NCI-H1417 treated with DMSO at 0.1 percent for 48 hours (cell line): ENCODE measurements at places on chromosomes 3 and 15.

DNA sequence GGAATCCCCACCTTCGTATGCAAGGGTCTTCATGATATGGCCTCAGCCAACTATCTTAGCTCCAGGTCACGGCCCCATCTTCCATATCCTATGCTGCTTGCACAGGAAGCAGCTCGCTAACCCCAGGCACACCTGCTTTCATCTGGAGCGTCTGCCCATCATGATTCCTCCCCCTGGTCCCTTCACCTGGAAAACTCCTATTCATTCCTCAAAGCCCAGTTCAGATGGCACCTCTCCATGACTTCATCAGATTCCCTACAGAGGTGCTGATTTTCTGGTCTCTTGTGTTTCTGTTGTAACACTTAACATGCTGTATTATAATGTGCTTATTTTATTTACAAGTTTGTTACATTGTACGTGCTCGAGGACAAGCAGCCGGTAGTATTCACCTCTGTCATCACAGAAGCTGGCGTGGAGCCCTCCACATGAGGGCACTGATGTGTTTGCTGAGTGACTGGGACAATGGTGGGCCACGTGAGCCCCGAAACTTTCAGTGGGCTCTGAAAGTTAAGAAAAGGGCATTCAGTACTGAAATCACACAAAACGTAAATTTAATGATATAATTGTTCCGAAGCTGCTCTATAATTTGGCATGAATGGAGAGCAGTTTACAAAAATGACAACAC lies 16.2 kb downstream of the MUC20 start:
- no peak for DNase-seq

DNA sequence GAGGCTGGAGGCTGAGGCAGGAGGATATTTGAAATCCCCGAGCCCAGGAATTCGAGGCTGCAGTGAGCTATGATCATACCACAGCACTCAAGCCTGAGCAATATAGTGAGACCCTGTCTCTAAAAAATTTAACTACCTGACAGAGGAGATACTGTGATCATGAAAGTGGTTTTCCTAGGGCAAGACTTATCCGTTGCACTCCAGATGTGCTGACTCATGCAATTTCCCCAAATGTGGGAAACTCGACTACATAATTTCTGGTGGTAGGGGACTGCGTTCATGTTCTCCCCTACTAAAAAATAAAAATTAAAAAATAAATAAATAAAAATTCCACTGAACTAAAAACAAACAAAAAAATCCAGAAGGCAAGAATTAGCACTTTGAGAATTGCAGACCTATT lies 271.7 kb downstream of the SHQ1 start:
- DNase-seq, result no peak

DNA sequence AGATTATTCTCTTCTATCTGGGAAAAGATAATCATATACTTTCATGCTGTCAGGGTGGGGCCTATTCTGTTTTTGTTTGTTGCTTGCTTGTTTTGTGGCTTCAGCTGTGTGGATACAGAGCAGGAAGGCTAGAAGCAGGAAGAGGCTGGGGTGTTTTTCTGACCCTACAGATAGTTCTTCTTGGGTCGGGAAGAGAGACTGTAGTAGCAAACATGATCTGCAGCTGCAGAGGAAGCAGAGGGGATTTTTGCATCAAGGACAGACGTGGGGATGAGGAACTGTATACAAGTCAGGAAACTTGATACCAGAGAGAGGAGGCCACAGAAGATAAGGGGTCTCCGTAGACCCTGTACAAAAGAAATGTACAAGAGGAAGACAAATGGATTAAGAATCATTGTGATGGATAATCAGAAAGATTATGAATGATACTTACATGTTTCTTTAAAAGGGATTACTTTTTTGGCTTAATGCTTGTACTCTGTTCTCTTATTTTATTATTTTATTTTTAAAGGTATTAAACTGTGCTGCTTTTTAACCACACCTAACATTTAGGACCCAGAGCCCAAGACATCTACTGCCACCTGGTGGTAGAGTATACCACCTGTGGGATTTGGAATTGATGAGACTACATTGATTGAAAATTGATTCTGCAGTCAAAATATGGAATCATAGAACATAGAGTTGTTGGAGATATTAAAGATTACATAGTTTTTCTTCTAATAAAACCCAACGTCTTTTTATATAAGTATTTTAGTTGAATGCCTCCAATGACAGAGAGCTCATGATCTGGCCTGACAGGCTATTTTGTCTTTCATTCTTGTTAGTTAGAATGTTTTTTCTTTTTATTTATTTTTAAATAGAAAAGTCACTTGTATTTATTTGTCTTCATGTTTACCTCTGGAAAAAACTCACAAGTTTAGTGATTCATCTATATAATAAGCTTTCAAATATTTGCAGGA lies 87.3 kb upstream of the ROPN1 start:
- peak; percentile 8 for DNase-seq

- DNase-seq, result no peak
Observed at GRCh38 chr3:117400303-117400702, 690.7 kb downstream of the TUSC7 start.

GRCh38 chr3:108389372-108389771 lies 93.0 kb downstream of the HHLA2 start:
- DNase-seq, result no peak

DNA sequence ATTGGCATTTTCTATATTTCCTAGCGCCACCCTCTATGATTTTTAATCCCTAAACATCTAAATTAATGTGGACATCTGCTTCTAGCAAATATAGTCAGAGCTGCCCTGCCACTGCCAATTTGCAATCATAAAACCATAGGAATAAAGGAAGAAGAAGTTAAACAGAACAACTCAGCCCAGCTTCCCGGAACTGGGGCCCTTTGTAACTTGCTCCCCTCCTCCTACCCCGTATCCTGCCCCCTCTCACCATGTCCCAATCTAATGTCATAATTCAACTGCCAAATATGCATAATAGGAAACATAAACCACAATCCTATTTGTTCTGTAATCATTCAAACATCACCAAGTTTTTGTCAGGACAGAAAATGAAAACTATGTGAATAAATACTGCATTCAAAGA lies 74.4 kb upstream of the ACP3 start:
- DNase-seq, result no peak

DNA sequence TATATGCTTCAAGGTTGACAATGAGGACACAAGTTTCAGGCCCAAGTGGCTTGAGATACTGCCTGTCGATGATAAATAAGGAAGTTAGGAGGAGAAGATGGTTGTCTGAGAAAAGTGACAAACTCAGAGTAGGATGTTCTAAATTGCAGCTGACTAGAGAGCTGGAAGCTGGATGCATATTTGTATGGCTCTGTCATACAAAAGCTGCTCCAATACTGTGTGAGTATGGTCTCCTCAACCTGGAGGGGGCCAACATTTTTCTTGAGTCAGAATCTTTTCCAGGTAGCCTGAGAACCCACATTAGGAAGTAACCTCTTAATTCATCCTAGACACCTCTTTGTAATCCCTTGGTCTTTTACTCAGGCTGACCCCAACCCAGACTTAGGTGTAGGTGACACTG lies 28.4 kb upstream of the TPRG1 start:
- no peak for DNase-seq

GRCh38 chr3:46065750-46066256 lies 38.5 kb upstream of the XCR1 start:
- DNase-seq, result no peak

DNA sequence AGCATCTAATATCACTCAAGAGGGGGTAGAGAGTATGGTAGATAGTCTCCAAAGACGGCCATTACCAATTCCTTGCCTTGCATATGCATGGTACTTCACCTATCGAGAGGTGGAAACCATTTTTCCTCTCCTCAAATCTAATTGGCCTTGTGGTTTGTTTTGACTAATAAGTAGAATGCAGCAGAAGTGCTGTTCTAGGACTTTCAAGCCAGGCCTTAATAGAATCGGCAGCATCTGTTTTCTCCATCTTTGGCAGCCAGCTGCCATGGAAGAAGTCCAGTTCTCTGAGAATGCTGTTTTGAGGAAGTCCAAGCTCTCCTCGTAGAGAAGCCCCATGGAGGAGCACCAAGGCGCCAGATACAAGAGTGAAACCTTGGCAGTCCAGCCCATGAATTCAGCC lies 59.1 kb upstream of the RASGRP1 start:
- no peak for DNase-seq

GRCh38 chr15:39154227-39154638 lies 426.6 kb upstream of the THBS1 start:
- DNase-seq, result no peak

DNA sequence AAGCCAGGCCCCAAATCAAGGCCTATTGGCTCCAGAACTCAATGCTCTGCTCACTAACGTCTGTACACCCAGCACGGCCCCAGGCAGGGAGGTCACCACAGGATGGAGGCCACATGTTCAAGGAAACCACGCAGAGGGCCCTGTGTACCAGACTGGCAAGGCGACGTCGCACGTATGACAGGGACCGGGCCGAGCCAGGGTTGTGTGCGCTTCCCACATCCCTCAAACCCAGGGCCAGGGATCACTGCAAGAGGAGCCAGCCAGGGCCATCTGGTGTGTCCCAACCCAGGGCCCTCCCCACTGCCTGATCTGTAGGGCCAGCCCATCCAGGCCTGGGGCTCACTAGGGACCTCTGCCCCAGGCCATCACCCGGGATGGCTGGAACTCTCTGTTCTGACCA lies 62.0 kb downstream of the ZNF445 start:
- no peak for DNase-seq

DNA sequence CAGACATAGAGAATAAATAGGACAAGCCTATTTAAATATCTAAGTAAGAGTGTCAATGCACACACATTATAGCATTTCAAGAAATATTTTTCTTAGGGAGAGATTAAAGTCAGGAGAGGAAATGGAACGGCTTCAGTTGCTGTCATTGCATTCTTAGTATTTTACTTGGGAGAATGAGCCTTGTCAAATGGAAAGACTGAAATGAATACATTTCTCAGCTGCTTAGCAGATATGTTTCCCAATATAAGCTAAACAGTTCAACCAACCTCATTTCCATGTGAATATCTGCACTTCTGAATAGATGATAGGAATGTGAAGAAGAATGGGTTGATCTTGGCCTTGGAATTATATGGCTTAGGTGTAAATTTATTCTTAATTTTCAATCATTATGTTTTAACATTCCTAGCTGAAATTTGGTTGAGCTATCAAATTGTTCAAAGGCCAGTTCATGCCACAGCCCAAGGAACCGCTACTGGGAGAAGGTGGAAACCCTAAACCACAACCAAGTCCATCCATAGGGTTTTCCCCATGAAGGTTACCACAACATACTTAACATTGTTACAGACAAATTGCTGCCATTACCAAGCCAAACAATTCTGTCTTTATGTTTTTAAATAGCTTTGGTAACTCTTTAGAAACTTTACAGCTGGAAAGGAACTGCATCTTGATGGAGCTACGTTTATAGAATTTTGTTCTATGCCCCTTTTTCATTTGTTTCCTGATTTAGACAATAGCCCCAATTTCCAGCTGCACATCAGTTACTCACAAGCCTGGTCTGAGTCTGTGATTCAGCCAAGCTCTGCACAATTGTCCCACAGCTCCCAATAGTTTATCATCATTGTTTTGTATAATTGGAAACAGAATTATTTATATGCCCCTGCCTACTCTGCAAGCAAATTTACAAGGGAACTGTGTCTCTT lies 459.6 kb downstream of the MECOM start:
- DNase-seq, result no peak

- DNase-seq, result no peak
Observed at GRCh38 chr3:53719796-53720195, 126.4 kb downstream of the CHDH start.

- DNase-seq, result no peak
Observed at GRCh38 chr3:6549296-6549695, 311.6 kb upstream of the GRM7 start.

- no peak for DNase-seq
Observed at GRCh38 chr3:142276781-142277180, 51.4 kb upstream of the GK5 start.

DNA sequence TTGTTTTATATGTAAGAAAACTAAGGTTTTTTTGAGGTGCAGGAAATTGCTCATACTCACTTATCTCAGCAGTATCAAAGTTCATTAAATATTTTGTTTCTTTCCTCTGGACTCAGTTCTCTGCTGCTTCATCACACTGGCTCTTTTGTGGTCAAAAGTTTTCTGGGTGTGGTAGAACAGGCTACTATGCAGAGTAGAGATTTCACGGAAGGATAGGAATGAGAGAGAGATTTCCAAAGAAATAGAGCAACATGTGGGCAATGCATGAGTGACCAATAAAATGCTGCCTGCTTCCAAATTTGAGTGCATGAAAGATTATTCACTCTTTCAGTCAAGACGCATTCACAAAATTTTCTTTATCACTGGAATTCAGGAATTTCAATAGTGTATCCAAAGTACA lies 577.3 kb upstream of the SEMA6D start:
- no peak for DNase-seq

DNA sequence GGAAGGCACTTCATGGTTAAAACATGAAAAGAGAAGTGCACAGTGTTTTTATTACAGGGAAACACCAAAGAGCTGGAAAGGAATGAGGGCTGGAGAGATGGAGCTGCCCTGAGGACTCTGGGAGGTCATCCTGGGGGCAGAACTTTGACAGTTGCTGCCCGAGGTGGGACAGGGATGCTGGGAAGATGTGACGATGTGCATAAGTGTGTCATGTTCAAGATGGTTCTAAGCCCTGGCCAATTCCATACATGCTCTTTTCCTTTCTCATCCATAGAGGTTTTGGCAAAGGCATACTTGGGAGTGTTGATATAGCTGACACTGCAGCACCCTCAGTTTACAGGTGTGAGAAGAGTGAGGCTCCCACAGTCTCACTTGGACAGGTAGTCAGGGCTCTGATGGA lies 23.8 kb downstream of the LPP start:
- DNase-seq, result no peak

GRCh38 chr3:143332026-143332425 lies 212.5 kb downstream of the CHST2 start:
- no peak for DNase-seq

GRCh38 chr3:89179355-89180001 lies 72.1 kb downstream of the EPHA3 start:
- DNase-seq, result no peak

- no peak for DNase-seq
Observed at GRCh38 chr15:65805019-65805745, 13.1 kb upstream of the DENND4A start.

DNA sequence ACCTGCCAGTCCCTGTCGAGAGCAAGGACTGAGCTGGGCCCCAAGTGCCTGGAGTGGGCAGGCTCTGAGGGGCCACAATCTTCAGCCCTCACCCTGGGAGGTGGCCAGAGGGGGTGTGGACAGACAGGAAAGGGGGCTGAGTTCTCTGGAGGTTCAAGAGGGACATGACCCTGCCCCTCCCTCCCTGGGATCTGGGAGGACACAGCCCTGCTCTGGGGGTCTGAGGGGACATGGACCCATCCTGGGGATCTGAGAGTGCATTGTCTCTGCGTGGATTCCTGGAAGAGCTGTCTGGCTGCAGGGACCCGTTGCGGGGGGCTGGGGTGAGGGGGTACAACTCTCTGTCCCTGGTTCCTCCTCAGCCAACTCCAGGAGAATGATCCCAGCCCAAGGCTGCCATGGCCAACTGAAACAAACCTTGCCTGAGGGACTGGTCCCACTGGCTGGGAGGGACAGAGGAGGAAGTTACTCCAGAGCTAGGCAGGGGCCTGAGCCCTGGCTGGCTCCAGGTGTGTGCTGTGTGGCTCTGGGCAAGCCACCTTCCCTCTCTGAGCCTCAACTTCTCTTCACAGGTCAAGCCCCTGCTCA lies 29.0 kb downstream of the PTH1R start:
- no peak for DNase-seq

GRCh38 chr3:4995500-4996053 lies 16.3 kb downstream of the BHLHE40 start:
- DNase-seq, result no peak
